ENCODE measurements at places on chromosomes 3 and 15. TPM values are rescaled to one million over a fixed set of nuclear protein-coding genes. Genes with fewer than 3 reads are reported as not detected.

Gene ONECUT1
- total RNA-seq: 0.15 TPM

Gene SELENOK
- 28.0 TPM for total RNA-seq

Gene RARRES1
- 9.2 TPM for total RNA-seq

Gene CTXN2
- 0.02 TPM for total RNA-seq

Gene LHFPL4
- total RNA-seq: 0.07 TPM

Gene ISLR
- total RNA-seq: 0.36 TPM

Gene EPHA6
- total RNA-seq: not detected

Gene SLC28A1
- 0.04 TPM for total RNA-seq

Gene TMCO5A
- not detected for total RNA-seq

Gene GPR62
- total RNA-seq: not detected

Gene CCR8
- total RNA-seq: not detected

Gene CFAP100
- not detected for total RNA-seq

Gene IGF2BP2
- total RNA-seq: 17.1 TPM

Gene CXCR6
- total RNA-seq: not detected

Gene GOLGA8G
- total RNA-seq: not detected
